ENCODE measurements at places on chromosomes 2 and 18.

DNA sequence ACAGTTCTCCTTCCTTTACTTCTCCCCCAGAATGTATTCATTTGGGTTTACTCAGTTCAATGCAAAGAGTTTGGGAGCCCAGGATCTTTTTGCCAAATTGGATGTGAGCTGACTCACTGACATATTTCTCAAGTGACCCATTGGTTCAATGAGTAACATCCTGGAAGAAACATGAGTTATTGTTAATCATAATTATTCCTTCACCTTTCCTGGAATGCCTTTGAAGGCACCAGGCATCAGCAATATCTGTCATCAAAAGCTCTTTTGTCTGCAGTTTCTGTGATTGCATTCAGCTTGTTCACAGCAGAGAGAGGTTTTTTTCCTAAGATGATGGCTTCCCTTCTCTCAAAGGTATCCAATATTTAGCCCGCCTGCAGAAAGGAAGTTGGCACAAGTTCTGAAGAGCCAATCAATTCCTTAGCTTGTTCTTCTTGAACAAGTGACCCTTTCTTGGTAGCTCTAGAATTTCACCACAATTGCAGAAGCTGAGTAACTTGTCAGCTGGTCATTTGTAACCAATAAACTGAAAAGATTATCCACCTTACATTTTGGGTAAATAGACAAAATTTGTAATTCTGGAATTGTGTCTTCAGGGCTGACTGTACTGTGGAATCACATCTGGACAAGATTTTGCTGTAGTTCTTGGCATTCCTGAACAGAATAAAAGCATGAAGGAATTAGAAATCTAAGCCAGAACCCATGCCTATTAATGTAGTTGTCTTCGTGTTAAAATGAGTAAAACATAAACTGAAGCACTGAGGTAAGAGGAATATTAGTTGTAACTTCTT is 72.2 kb upstream of the TMEM17 start:
- H3K36me3 ChIP-seq: no peaks in the 10 kb centered on the region
- no peak for DNase-seq
- H3K4me1 ChIP-seq: peaks cover 4% of the 10 kb centered on the region
- H3K27ac ChIP-seq: peak overlapping the region; percentile 78
- no peak overlapping the region for H3K4me3 ChIP-seq
- H3K27me3 ChIP-seq: no peaks in the 10 kb centered on the region

DNA sequence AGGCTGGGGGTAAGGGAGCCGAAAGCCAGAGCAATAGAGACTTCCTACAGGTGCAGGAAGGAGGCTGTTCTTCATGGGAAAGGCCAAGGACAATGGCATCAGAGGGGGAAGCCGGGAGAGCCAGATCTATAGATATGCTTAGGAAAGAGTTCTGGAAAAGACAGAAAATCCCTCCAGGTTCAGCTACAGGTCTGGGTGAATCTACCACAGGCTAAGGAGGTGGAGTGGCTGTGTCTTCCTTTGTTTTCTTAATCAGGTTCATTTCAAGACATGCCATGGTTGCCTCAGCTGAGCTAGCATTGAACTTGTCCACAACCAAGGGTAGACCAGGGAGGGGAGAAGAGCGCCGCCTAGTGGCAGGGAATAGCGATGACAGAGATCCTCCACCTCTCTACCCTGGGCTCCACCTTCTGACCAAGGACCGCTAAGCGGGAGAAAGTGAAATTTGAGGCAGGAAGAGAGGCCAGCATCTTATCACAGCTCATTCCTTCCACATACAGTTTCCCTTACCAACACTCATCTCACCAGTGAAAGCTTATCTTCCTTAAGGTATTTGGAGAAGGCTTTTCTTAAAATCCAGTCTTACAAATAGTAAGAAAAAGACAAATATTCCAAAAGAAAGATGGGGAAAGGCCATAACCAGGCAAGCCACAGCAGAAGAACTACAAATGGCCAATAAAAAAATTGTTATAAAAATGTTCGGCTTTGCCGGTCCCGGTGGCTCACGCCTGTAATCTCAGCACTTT is 74.2 kb downstream of the VIT start:
- no peak for DNase-seq
- no peak overlapping the region for H3K27ac ChIP-seq
- H3K4me1 ChIP-seq: no peaks in the 10 kb centered on the region
- no peaks in the 10 kb centered on the region for H3K36me3 ChIP-seq
- H3K27me3 ChIP-seq: no peaks in the 10 kb centered on the region

- H3K4me1 ChIP-seq: no peaks in the 10 kb centered on the region
- no peak for DNase-seq
- no peaks in the 10 kb centered on the region for H3K27me3 ChIP-seq
- H3K4me3 ChIP-seq: no peak overlapping the region
- H3K27ac ChIP-seq: no peak overlapping the region
These were observed 16.4 kb downstream of the MAP3K19 start for GRCh38 chr2:135030826-135031225.

DNA sequence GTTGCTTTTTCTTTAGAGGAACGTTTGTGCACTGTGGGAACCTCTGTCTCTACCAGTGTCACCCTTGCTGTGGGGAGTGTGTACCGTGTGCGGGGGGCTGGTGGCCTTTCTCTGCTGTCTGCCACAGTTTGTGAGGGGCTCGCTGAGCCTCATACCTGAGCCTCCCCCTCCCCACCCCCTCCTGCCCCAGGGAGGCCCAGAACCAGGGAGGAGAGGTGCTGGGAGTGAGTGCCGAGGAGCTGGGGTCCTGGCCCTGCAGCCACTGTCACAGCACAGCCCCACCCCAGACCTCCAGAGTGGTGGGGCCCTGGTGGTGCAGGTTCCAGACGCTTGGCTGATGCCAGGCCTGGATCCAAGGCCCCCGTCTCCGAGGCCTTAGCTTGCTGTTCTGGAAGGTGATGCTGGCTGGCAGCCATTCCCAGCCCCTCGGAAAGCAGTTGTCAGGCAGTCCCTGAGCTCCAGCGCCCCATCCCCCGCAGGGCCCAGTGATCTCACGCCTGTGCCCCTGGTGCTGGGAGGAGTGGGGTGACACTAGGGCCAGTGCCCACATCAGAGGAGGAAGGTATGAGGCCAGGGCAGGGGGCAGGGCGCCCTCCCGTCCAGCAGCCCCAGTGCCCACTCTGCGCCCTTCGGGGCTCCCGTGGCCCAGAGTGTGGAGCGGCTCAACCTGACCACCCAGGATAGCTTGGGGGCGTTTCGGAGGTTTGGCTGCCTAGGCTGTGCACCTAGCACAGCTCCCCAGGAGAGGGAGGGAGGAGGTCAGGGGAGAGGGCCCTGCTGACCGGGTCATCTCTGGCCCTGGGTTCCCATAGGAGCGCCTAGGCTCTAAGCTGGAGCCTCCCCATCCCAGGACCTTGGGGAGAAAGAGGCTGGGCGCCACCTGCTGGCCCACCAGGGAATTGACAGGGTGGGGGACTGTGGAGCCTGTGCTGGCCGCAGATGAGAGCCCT is 53.0 kb upstream of the ALPP start:
- H3K27me3 ChIP-seq: no peaks in the 10 kb centered on the region
- no peak for DNase-seq
- peaks cover 17% of the 10 kb centered on the region for H3K4me1 ChIP-seq
- H3K27ac ChIP-seq: no peak overlapping the region

- H3K4me3 ChIP-seq: no peak overlapping the region
- H3K27ac ChIP-seq: no peak overlapping the region
- no peaks in the 10 kb centered on the region for H3K4me1 ChIP-seq
- no peak for DNase-seq
- H3K36me3 ChIP-seq: no peaks in the 10 kb centered on the region
- H3K27me3 ChIP-seq: no peaks in the 10 kb centered on the region
These were observed 77.2 kb downstream of the LIPG start for GRCh38 chr18:49638891-49639557.

DNA sequence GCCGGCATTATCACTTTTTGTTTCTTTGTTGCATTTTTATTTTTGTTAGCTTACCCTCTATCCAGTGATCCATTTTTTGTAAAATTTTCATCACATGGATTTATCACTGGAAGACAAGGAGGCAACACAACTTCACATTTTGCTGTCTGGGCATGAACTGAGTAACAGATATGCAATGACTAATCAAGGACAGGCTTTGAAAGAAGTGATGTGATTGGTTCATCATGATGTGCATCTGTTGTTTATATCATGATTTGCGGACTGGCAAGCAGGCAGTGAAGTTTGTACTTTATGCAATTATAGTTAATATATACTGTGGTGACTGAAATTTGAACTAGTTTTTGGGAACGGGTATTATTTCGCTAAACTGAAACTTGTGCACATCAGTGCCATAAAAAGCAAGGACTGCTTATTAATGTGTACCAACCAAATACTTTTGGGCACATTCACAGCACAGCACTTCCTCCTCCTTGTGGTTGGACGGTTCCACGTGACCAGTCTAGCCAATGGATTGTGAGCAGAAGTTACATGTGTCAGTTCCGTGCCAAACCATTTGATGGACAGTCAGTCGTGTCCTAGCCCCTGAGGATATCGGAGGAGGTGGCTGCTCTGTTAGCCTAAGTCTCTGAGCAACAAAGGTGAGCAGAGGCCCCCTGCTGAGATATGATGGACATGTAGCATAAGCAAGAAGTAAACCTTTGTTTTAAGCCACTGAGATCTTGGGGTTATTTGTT is 201.4 kb upstream of the SIX2 start:
- H3K27me3 ChIP-seq: peaks cover 4% of the 10 kb centered on the region
- no peak overlapping the region for H3K27ac ChIP-seq
- H3K36me3 ChIP-seq: no peaks in the 10 kb centered on the region
- no peaks in the 10 kb centered on the region for H3K4me1 ChIP-seq
- DNase-seq: no peak

DNA sequence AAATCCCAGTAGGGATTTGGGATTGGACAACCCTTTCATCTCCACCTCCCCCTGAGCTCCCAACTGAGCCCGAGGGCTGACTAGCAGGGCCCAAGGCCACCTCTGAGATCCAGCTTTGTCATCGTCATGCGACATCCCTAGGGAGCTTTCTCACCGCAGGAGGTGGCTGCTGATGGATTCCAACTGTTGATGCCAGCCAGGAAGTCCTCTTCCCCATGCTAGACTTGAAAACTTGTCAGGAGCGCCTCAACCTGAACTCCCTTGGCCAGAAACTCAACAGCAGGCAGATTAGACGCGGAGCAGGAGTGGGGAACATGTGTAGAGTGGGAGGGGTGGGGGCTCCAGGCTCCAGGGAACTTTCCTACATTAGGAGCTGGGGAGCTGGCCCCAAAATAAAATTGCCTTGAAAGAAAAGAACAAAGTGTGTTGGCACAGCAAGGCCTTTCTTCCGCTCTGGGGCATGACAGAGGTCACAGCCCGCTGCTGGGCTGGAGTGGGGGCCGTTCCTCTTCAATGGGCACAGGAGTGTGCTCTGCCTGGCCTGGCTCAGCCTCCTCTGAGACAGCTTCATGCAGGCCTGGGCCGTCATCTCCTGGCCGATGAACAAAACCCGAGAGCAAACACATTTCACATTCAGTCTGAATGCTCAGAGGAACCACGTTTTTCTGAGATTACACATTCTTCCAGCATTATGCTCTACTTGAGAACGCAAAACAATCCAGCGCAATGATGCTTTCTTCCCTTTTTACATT is 34.5 kb downstream of the EMILIN2 start:
- H3K27me3 ChIP-seq: no peaks in the 10 kb centered on the region
- H3K4me3 ChIP-seq: no peak overlapping the region
- H3K36me3 ChIP-seq: no peaks in the 10 kb centered on the region
- DNase-seq: no peak
- no peaks in the 10 kb centered on the region for H3K4me1 ChIP-seq

DNA sequence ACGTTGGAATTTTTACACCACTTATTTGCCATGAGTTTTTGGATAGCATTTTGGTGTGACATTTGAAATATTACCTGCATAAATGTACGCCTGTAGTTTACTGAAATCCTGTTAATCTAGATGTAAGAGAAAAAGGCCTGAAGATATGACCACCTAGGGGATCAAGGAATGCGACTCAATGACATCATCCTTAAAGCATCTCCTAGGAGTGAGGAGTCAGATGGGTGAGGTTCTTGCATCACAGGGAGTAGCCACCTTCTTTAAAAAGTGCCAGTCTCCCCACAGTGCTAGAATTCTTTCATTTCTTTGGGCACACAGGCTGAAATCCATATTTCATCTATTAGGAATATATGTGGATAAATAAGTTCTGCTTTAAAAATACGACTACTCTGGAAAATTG is 34.5 kb downstream of the ADCYAP1 start:
- H3K4me3 ChIP-seq: no peak overlapping the region
- no peak for DNase-seq
- no peak overlapping the region for H3K27ac ChIP-seq
- no peaks in the 10 kb centered on the region for H3K27me3 ChIP-seq

- no peak for DNase-seq
- no peaks in the 10 kb centered on the region for H3K36me3 ChIP-seq
- no peaks in the 10 kb centered on the region for H3K27me3 ChIP-seq
- H3K4me3 ChIP-seq: no peak overlapping the region
- H3K27ac ChIP-seq: no peak overlapping the region
These were observed 141.9 kb downstream of the LYPD6B start for GRCh38 chr2:149180226-149180875.

- H3K27ac ChIP-seq: no peak overlapping the region
- H3K4me1 ChIP-seq: no peaks in the 10 kb centered on the region
- no peak overlapping the region for H3K4me3 ChIP-seq
- no peaks in the 10 kb centered on the region for H3K27me3 ChIP-seq
These were observed 279.8 kb upstream of the DLGAP1 start for GRCh38 chr18:4734903-4735302.

DNA sequence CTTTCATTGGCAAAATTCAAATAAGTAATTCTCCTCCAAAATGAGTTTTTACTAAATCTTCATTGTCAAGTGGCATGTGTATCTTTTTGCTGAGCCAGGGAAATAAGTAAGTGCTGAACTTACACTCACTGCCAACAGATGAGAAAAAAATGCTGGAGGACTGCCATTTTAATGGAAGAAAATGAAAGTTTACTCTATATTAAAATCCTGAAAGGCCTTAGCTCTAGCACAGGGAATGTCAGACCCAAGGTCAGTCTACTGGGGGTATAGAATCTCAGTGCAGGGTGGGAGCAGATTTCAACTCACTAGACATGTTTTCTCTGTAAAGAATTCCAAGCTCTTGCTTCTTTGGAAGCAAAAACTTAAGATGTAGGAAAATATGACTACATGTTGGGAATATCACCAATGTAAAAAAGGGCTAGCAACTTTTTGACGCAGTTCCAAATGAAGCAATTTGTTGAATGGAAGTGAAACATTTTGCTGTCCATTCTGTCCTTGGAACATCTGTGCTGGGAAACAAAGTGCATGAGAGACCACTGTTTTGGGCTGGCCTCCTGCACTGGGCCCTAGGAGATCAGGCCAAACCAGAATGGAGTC is 127.0 kb downstream of the ST6GAL2 start:
- no peak for DNase-seq
- no peak overlapping the region for H3K4me3 ChIP-seq

GRCh38 chr2:7929281-7929680 is 752.6 kb upstream of the ID2 start:
- no peaks in the 10 kb centered on the region for H3K4me1 ChIP-seq
- H3K27me3 ChIP-seq: no peaks in the 10 kb centered on the region
- H3K36me3 ChIP-seq: no peaks in the 10 kb centered on the region
- H3K27ac ChIP-seq: no peak overlapping the region
- no peak for DNase-seq

Measured in esophagus squamous epithelium (tissue), 5 donors.